Left hindlimb (tissue), 1 donor: ENCODE measurements at places on chromosomes 11 and 22.
A peak's percentile ranks its signal among the peaks of the same experiment; 100 is the strongest.

DNA sequence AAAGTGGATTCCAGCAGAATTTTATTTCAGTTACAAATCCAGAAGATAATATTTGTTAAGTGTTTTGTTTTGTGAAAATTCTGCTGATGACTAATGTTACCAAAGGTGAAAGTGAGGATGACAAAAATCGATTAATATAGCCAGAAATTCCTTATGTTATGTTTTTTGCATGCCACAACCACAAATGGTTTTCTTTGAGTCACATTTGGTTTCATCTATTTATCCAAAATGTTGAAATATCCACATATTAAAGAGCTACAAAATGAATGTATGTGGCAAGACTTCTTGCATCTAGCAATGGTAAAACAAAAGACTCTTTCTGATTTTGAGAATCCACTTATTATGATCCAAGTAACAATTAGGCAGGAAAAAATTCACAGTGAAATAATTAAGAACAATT lies 150.1 kb upstream of the LRRC4C start:
- DNase-seq: no peak

GRCh38 chr22:30188911-30189310 lies 57.6 kb downstream of the LIF start:
- no peak for DNase-seq

DNA sequence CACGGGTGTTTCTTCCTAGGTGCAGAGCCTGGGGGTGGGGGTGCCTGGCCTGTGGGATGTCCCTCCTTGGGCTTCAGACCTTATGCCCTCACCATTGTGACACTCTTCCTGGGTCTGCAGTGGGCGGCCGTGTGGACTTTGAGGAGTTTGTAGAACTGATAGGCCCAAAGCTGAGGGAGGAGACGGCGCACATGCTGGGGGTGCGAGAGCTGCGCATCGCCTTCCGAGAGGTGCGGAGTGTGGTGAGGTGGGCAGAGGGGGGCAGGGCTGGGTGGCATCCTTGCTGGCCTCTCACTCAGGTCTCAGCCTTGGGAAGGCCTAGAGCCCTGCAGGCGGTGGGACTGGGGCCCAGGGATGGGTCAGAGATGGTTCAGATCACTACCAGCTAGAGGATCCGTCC lies 2.3 kb downstream of the CABP4 start:
- DNase-seq: no peak

DNA sequence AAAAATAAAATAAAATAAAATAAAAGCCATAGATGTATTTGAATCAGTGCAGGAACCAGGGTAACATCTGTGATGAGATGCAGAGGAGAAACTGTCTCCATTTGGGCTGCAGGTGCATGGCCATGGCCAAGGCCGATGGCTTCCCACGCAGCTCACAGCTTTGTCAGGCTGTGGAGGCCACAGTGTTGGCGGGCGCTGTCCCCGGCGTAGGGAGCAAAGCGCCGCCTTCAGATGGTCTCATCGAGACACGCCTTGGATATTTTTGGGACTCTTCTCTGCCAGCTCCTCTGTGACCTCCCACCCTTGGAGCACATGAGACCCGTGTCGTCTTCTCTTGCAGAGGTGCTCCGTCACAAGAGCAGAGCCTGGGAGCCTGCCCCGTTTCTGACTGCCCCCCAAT lies 38.6 kb downstream of the MUC6 start:
- DNase-seq: no peak

DNA sequence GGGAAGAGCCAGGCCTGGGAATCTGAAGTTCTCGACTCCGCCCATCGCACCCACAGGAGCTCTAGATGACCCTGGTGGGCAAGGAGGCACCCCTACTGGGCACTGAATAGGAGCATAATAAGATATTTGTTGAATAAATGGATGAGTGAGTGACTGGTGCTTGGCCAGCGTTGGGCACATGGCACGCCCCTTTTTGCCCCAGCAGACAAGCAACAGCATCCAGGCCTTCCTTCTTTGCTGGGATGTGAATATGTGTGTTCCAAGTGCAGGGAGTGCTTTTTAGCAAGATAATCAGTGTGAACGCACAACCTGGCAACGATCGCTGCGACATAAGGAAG lies 443 bp upstream of the CELF1 start:
- DNase-seq: no peak

DNA sequence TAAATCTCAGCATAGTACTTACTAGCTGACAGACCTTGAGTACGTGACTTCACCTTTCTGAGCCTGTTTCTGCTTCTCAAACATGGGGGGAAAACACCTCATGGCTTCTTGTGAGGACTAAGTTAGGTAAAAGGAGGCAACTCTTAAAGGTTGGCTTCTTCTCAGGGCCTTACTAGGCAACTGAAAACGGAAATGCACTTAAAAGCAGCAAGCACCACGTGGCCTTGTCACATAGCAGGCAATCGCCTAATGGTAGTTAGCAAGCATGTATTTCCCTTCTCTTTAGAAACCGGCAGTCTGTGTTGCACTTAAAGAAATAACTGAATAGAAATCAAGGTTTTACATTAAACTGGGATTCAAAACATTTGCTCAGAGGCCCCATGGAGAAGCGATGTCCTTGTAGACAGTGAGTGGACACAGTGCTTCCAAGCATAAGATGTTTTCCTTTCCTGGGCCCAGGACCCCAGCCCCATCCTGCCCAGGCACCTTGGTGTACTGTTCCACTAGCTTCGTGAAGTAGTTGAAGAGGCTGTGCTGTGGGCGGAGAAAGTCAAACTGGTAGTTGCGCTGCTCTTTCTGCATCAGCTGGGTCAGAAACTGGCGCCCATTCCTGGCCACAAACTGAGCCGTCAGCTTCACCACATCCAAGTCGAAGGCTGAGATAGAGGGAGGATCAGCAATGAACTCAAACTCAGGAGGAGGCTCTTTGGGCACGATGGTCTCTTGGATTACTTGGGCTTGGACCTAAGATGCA lies 12.1 kb downstream of the SF3A1 start:
- no peak for DNase-seq

- DNase-seq: no peak
Measured at GRCh38 chr11:6599449-6599848, 4.0 kb downstream of the RRP8 start.

DNA sequence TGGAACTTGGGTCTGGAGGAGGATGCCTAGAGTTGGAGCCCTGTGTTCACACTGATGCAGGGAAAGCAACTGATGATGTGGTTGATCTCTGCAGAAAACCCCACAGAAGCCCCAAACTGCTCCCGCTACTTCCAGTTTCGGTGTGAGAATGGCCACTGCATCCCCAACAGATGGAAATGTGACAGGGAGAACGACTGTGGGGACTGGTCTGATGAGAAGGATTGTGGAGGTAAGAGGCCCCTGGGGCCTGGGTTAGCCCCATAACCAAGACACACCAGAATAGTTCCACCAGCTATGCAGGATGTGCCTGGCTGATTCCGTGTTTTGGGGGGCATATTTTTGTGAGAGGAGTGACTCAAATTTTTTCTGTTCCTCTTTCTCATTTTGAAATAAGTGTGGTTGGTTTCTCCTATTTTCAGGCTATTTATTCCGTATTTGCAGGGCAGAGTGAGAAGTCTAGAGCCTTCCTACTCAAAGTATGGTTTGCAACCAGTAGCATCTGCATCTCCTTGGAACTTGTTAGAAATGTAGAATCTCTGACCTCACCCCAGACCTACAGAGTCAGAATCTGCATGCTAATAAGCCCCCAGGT lies 137.3 kb upstream of the SORL1-AS1 start:
- DNase-seq: no peak

- no peak for DNase-seq
Measured at GRCh38 chr22:20919718-20920117, 2.5 kb downstream of the CRKL start.

DNA sequence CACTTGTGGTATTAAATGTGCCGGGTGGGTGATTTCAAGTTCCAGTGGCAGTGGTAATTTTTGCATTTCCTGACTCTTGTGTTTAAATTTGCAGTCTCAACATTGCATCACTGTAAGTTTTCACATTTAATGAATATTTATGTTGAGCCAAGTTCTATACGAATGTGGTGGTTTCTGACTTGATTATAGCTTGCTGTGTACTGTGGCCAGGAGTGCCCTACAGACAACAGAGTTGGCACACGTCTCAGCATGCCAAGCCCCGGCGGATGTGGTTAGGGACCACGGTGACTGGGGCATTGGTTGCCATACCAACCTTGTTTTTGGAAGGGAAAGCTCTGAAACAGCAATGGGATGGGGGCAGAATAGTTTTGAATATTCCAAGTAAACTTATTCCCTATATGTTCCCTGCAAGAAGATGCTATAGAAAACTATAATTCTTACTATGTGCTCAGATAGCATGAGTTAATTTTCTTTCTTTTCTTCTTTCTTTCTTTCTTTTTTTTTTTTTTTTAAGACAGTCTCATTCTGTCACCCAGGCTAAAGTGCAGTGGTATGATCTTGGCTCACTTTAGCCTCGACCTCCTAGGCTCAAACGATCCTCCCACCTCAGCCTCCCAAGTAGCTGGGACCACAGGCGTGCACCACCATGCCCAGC lies 16.0 kb downstream of the ZNRF3 start:
- peak; percentile 75 for DNase-seq

- DNase-seq: no peak
Measured at GRCh38 chr11:31912808-31913207, 101.7 kb upstream of the PAX6 start.

GRCh38 chr22:22137891-22138290 lies 106.7 kb upstream of the VPREB1 start:
- no peak for DNase-seq

DNA sequence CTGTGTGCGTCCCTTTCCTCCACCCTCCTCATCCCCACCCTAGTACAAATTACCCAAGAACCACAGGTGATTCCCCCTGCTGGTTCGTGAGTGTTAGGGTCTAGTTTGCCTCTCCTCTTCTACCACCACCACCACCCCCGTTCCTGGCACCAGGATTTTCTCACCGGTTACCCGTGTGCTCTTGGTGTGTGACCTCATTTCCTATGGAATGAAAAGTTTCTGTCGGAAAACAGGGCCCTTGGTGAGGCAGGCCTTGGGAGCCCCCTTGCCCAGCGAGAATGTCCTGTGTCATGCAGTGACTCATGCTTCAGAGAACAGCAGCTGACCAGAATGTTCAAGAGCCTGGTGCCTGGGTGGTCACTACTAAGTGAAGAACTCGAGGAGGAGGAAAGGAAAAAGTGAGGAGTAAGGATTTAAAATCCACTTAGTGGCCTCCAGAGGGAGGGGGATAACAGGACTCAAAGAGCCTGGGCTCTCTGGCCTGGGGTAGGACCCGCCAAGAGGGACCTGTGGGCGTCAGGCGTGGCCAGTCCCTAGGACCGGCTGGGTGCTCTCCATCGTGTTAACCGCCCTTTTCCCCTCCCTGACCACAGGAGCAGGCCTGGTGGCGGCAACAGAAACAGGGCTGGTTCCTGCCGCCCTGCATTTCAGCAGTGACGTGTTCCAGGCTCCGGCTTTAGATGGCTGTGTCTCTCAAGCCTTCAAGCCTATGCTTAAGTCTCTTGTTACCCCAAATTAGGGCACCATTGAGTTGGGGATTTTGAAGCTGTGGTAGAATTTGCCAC lies 30.2 kb downstream of the C22orf31 start:
- DNase-seq: peak; percentile 80

DNA sequence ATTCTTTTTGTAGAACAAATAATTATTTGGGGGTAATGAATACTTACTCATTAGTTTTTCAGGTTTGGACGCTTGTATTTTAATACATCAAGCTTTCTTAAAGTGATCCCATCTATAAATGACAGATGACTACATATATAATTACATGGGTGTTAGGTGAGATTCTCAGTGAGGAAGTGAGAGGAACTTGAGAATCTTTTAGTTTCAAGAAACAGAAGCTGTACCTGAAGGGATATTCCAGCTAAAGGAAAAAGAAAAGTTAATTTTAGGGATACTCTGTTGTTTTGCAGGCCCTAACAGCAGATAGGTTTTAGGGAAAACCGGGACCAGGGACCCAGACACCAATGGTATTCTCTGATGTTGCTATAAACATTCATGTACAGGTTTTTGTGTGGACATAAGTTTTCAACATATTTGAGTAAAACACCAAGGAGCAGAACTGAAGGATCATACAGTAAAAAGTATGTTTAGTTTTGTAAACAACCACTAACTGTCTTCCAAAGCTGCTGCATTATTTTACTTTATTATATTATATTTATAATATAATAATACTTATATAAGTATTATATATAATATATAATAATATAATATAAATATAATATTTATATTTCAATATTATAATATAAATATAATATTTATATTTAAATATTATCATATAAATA lies 24.1 kb upstream of the PHOX2A start:
- DNase-seq: no peak

DNA sequence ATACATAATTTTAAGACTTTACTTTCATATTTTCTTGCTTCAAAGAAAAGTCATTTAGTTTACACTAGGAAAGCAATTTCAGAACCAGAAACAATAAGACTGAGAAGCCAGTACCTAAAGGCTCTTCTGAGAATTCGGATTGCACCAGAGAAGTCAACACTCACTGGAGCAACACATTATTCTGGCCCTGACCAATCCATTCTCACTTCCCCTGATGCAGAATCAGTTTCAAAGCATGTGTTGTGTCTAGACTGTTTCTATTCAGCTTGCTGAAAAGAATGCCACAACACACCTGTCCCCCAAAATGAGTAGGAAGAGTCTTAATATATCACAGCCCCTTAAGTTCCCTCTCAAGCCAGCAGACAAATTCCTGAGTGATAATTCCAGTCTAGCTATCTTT lies 1074.3 kb upstream of the TENM4 start:
- no peak for DNase-seq
